ENCODE measurements at places on chromosomes 1 and 21.

GRCh38 chr1:54857746-54858561, 29.0 kb downstream of the DHCR24 start:
- no peak for DNase-seq

DNA sequence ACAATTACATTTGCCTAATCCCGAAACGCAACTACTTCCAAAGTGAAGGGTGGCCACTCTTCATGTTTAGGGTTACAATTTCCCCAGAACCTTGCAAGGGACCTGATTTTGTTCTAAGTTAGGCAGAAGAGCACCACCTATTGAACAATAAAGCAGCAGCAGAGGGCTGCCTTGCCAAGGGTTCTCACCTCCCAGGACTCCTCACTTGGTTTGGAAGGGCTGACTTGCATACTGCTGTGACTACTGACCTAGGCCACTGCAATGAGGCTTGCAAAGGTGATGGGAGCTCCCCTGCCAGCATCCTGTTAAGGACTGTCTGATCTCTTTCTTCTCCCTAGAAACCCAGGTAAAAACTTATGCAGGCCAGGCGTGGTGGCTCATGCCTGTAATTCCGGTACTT, 14.2 kb downstream of the MTOR start:
- no peak for DNase-seq

GRCh38 chr1:113905435-113905861, 322 bp downstream of the DCLRE1B start:
- peak; percentile 5 for DNase-seq

DNA sequence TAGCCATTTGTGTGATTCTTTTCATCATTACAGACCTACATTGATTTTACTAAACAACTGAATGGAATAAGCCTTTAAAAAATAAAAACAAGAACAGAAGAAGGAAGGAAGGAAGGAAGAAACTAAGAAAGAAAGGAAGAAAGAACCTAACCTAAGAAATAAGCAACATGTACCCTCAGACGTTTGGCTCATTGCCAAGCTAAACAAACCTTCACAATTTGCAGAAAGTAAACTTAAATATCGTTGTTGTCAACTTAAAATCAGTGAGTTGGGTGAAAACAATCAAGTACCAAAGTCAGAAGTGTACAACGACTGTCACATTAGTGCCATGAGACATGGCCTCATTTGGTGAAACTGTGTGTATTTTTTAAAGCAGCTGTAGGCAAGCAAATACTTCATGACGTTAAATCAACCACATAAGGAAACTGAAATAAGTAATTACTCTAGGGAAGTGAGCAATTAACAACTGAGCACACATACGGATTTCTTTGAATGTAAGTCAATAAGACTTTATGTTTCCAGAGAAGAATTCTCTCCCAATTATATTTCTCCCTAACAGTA, 313.1 kb upstream of the TMPRSS15 start:
- no peak for DNase-seq

GRCh38 chr1:241482761-241483250, 36.7 kb downstream of the FH start:
- DNase-seq, result no peak

DNA sequence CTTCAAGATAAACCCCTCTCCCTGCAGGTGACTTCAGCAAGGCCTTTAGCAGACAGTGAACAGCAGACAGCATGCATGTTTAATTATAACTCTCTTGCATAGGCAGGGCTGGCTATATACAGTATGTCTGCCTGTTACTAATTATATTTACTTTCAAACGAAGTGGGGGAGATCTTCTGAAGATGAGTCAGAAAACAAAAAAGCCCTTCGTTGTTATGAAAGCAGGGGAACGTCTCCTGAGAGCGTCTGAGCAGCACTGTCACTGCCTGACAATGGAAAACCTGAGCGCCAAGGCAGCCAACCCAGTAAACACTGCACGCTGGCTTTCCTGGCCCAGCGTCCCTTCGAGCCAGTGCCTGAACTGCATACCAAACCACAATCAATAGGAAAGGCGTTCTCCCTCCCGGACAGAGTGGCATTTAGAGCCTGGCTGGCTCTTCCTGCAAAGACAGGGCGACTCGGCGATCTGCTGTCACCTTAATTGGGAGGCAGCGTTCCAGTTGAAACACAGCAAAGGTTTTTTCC, 54.1 kb downstream of the TOMM20 start:
- DNase-seq, result peak; percentile 73

DNA sequence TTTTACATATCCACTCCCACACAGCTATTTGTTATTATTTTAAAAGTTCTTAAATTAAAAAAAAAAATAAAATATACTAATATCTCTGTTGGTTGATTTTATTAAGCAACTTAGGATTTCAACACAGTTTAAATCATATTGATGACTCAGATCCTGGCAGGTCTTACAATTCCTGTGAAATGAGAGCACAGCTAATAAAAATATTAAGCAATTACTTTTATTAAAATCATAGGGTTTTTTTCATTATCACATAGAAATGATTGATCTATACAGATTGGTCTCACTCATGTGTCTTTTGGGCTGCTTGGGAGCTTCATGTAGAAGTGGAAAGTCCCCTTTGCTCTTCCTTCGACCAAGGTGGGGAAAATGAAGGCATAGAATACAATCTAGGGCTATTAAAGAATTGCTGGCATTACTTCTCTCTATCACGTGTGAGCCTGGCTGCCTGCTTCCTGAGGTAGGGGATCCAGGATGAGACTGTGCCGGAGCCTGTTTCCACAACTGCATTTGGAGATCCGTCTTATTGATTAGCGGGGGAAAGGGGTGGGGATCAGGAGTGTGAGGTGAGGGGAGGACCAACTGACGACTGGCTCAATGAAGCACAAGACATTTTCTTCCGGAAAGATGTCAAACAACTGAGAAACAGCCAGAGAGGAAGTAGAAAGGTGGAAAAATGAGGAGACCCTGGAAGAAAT, 858.0 kb downstream of the USP25 start:
- DNase-seq, result no peak

DNA sequence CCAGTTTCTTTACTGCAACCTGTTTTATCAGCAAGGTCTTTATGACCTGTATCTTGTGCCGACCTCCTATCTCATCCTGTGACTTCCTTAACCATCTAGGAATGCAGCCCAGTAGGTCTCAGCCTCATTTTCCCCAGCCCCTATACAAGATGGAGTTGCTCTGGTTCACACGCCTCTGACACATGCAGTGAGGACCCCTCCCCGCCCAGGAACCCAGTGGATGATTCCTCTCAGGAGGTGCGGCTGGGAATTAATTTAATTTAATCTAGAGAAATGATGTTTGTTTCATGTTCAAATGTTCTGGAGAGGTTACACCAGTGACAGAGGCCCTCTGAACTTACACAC, 39.0 kb upstream of the LBR start:
- no peak for DNase-seq

DNA sequence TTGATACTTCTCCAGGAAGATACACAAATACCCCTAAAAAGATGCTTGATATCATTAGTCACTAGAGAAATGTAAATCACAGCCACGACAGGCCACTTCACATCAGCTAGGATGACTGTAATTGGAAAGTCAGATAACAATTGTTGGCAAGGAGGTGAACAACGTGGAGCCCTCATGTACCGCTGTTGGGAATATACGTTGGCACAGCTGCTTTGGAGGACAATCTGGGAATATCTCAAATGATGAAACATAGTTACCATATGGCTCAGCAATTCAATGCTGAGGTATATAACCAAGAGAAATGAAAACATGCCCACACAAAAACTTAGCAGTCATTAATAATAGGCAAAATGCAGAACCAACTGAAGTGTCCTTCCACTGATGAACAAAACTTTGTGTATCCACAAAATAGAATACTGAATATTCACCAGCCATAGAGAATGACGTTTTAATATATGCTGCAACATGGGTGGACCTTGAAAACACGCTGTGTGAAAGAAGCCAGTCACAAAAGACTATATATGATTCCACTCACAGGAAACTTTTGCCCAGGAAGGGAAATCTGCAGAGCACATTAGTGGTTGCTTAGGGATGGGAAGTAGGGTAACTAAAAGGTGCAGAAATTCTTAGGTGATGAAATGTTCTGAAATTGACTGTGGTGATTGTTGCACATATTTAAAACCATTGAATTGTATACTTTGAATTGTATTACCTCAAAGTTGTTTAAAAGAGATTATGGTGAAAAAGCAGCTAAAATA, 95.4 kb downstream of the AHCTF1 start:
- DNase-seq, result no peak

- no peak for DNase-seq
Observed at GRCh38 chr1:166379447-166379846, 212.6 kb upstream of the FAM78B start.

- no peak for DNase-seq
Observed at GRCh38 chr1:168672278-168672677, 56.7 kb downstream of the DPT start.

Measured in CD4-positive, alpha-beta T cell treated with Interleukin-4 for 4 hours (primary cell).